GF-D8 (cell line): ENCODE measurements at places on chromosomes 5 and 9.
A peak's percentile ranks its signal among the peaks of the same experiment; 100 is the strongest.

DNA sequence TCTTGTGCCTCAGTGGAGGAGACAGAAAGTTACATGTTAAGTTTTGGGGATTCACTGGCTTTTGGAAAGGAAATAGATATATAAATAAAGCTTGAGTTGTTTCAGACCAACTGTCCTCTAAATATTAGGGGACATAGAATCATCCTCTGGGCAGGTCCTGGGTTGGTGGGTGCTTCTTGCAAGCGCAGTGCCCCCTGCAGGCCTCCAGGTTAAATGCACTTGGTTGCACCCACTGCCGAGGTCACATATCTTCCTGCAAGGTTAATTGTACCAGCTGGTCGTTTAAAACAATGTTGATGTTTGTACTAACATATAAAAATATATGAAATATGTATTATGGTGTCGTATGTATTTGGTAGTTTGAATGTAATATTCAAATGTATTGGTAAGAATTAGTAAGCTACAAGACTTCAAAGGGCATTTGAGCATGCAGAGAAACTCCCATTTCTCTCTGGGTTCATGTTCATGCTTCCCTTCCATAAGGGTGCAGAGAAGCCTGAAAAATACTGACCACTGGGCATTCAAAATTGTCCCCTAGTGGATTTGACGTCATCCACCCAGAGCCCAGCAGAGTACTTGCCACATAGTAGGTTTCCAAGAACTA lies 87.0 kb downstream of the ZNF618 start:
- DNase-seq, result no peak

DNA sequence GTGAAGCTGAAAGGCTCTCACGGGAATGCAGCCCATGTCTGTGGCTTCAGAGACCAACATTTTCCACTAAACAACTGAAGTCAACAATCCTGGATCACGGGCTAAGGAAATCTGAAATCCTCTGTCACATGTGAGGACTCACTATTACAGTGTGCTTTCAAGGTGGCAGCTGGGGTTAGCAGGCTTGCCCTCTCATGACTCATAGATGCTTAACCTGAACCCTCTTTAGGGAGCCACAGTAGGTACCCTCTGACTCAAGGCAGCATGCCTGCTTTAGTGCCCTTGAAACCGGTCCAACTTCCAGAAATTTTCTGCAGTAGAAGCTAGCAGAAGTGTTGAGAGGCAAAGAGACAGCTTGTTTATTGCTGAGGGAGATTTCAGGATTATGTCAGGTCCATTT lies 232.5 kb downstream of the GABRB2 start:
- no peak for DNase-seq

- DNase-seq, result no peak
Measured at GRCh38 chr5:175382171-175382570, 61.8 kb downstream of the DRD1 start.

- no peak for DNase-seq
Measured at GRCh38 chr5:11540112-11540511, 364.1 kb downstream of the CTNND2 start.

DNA sequence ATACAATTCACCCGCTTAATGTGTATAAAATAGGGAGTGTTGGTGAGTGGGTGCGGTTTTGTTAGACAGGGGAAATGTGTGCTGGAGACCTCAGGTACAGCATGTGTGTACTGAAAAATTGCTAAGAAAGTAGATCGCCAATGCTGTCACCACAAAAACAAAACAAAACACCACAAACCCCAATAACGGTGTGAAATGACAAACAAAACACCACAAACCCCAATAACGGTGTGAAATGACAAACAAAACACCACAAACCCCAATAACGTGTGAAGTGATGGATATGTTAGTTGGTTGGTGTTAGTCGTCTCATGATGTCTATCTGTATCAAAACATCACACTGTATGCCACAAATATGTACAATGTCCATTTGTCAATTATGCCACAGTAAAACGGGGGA lies 14.2 kb upstream of the GFPT2 start:
- DNase-seq, result no peak

DNA sequence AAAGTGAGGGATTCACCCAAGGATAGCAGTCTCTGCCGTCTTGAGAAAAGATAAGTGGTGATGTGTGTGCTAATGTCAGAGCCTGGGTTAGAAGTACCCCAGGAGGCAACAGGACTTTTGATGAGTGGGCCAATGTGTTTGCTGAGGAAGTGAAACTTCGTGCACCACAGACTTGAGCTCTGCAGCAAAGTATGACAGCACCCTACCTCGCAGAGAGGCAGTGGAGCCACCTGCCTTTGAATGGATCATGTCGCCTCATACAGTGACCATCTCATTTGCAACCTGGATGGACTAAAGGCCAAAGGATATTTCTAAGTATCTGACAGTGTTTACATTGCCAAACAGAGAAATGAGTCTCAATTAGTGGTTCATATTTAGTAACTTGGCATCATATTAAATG lies 593.9 kb upstream of the GRAMD2B start:
- DNase-seq, result no peak

- no peak for DNase-seq
Measured at GRCh38 chr5:35823347-35824098, 33.2 kb upstream of the IL7R start.

DNA sequence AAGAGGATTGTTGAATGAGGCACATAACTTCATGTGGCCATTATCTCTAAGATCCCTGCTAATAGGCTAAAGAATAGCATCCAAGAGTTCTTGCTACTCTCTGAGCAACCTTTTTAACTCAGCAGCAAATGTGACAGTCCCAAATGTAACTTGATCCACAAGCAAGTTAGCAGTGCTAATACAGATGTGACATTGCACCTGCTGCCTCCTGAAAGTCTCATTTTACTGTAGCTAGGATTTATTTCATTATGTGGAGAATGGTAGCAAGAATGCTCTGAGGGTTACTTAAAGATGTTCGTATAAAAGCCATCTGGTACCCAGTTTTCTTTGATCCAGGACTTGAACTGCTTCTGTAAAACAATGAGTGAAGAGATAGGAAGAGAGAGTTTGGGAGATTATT lies 45.8 kb downstream of the CDH10 start:
- no peak for DNase-seq

DNA sequence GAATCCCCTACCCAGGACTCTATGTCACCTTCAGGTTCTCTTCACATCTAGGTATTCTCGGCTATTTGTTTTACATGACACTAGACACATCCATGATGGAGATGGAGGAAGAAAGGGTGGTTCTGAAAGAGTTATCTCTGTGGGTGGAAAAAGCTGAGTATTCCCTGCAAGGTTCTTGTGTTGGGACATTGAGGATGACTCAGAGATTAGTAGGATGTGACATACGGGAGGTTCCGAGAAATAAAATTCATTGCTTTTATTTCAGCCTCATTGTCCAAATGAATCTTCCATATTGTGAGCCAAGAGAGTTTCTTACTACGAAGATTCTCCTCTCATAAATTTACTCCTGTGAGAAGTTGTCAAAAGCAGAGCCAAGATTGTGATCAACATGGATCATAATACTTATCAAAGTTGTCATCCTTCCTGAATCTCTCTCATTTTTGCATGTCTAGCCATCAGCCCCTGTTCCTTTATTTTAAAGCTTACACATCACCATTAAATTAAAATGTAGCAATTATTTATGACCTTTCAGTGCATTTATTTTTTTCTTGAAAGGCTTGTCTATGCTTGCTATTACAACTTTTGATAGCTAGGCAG lies 370.0 kb downstream of the PSAT1 start:
- DNase-seq, result no peak

DNA sequence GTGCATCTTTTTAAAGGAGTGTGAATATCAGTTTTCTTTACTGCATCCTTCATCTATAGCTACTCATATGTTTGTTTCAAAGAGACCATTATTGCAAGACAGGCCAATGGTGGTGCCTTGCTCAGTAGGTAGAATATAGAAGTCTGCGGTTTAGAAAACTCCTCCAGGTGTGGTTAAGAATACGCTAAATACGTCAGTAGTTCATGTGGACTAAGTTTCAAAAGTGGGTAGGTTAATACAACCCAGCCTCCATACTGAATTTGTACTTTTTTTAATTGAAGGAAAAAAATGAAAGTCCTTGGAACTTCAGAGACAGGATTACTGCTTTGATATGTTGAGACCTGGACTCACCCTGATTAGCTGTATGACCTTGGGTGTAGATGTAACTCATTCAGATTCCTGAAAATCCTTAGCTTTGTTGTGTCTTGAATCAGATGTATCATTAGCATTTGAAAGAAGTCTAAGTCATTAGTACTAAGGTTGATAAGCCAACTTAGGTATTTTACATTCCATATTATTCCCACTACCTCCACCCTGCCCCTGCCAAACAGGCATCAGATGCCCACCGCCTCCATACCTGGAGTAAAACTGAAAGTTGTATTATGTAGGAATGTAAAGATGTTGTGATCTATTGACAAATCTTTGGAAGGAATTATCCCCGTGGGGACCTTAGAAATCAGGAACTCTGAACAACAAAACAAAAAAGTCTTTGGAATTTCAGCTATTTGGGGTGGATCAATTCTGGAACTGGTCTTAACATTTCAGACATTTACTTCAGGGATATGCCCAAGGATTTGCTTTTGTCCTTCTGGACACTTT lies 6.1 kb downstream of the BASP1 start:
- no peak for DNase-seq

GRCh38 chr5:74767579-74767913 lies 497 bp downstream of the NSA2 start:
- DNase-seq, result peak; percentile 11

DNA sequence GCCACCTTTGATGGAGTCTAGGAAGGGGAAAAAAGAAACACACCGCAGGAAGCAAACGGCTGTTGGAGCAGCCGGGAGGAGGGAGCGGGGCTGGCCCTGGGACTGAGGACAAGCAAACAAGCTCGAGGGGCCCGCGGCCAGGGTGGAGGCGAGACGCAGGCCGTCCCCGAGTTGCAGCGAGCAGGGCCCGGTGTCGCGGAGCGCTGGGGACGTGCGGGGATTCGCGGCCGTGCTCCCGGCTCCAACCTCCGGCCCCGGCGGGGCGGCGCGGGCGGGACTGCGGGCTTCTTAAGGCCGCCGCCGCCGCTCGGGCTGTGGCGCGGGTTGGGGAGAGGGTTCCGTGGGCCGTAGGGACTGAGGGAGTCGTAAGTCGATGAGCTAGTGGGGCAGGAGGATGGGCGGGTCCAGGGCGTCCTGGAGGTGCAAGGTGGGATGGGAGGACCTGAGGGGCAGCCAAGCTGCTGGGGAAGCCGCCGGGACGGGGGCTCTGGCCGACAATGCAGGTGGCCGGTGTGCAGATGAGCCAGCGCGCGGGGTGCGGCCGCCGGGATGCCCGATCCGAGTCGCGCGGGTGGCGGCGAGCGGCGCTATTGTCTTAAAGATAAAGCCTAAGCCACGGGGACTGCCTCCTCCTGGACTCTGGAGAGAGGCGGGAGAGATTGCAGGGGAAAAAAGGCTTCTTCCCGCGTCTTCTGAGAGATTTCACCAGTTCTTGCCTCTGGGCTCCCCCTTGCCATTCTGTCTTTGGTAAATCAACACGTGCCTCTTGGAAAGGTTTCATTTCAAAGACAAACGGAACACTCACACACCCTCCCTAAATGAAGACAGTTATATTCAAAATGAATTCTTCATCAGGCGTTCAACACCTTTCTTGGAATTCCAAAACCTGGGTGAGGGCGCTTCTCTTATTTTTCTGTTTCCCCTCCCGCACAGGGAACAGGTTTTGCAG lies 1.6 kb upstream of the HAPLN1 start:
- no peak for DNase-seq

DNA sequence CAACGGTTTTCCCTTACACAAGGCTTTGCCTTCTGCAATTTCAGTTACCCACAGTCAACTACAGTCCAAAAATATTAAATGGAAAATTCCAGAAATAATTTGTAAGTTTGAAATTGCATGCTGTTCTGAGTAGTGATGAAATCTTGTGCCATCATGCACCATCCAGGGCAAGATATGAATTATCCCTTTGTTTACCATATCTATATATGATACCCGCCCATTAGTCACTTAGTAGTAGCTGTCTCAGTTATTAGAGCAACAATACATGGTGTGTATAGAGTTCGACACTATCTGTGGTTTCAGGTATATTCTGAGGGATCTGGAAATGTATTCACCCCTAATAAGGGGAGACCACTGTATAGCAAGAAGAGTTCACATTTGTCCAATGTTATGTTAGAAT lies 29.4 kb downstream of the ERBIN start:
- no peak for DNase-seq

GRCh38 chr5:174775081-174775480 lies 50.7 kb downstream of the MSX2 start:
- DNase-seq, result no peak

GRCh38 chr9:133661846-133662540 lies 25.8 kb downstream of the DBH start:
- DNase-seq, result no peak

- DNase-seq, result no peak
Measured at GRCh38 chr5:170504616-170505266, 921 bp downstream of the KCNIP1 start.

DNA sequence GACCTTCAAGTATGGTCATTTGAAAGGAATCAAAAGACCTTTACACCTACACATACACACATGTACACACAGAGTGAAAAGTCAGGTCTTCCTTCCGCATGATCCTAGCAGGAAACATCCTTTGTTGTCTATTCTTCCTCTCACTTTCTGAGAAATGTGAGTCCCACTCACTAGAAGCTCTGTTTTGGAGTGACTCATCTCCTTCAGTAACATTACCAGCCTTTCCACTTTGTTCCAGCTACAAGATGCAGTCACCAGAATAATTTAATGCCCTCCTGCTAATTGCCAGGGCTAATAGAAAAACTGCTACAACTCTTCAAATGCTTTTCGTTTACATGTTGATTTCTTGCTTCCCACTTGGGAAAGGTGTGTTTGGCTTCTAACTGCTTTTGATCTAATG lies 417.3 kb downstream of the RASEF start:
- no peak for DNase-seq

DNA sequence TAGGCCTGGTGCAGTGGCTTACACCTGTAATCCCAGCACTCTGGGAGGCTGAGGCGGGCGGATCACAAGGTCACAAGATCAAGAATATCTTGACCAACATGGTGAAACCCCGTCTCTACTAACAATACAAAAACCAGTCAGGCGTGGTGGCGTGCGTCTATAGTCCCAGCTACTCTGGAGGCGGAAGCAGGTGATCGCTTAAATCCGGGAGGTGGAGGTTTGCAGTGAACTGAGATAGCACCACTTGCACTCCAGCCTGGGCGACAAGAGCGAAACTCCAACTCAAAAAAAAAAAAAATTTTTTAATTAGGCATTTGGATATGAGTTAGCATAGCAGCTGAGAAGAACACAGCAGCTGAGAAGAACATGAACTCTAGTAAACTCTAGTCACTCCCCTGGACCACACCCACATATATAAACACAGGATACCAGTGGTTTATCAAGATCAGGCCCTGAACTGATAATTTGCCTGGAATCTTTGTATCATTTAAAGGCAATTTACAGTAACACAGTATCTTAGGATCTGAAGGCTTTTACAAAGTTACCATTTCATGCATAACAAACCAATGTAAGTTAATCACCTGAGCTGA lies 4.6 kb upstream of the UGCG start:
- DNase-seq, result no peak
